ENCODE measurements at places on chromosomes 12 and 14.

GRCh38 chr14:27672047-27672446 lies 1074.2 kb upstream of the NOVA1 start:
- DNase-seq = no peak

- no peak for DNase-seq
Measured at GRCh38 chr12:93415723-93416464, 25.9 kb downstream of the UBE2N start.

DNA sequence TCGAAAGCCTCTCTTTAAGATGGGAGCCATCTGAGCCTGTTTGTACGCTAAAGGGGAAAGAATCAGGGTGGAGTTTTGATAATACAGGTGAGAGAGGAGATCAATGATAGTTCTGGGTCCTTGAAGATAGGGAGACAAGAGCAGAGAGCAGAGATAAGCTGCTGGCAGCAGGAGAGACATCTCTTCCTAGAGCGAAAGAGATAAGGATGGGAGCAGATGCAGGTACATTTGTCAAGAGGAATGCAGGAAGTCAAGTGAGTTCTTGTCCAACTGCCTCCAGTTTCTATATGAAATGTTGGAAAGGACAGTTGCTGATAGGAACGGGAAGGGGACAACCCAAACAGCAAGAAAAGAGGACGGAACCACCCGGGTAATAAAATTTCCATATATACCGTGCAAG lies 24.7 kb upstream of the HIF1A start:
- DNase-seq = no peak

DNA sequence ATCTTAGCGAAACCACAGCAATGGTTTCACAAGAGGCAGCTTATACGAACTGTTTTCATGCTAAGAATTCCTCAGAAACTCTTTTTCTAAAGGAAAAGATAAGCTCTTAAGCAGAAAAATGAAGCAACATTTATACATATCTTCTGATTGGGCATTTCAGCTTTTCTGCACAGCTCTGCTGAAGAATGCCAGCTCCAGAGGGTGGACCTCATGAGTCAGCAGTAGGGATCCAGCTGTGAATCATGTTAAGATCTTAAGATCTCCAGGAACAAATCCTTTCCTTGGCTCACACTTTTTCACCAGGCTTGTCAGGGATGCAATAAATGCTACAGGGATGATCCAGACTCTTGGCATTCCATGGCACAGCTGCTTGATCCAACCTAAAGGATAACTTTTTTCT lies 477.1 kb upstream of the CCDC196 start:
- no peak for DNase-seq

- no peak for DNase-seq
Measured at GRCh38 chr12:14970473-14970872, 2.4 kb upstream of the PDE6H start.

DNA sequence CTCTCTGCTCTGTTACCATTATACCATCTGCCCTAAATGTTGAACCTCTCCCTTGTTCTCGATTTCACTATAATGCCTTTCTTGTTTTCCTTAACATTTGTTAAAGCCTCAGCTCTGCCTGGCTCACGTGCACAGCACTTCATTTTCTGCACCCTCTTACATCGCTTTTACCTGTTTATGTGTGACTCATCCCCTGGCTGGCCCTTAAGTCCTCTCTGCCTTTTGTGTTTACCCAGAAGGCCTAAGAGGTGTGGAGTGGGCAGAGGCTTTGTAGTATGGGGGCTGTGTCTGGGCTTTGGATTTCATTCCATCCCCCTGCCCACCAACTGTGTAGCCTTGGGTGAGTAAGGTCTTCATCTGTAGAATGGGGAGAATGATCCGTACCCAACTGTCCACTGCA lies 36.5 kb downstream of the UBE3B start:
- DNase-seq = no peak

DNA sequence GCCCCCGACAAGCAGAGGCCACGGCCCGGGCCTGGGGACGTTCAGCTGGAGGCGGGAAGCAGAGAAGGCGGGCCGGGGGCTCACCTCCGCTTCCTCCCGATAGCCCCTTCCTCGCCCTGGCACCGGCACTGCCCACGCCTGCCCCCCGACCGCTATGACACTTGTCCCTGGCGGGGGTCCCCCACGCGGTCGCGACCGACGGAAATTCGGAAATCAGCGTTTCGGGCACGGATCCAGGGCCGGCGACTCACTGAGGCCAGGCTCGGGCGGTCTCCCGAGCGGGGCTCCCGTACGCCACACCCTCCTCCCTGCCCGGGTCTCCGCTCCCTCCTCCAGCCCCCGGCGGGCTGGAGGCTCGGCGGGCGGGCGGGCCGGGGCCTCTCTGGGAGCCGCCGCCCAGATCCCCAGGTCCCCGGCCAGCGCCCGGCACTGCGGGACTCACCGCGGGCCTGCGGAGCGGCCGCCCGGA lies 581 bp downstream of the PITPNM2 start:
- DNase-seq = peak; percentile 32

DNA sequence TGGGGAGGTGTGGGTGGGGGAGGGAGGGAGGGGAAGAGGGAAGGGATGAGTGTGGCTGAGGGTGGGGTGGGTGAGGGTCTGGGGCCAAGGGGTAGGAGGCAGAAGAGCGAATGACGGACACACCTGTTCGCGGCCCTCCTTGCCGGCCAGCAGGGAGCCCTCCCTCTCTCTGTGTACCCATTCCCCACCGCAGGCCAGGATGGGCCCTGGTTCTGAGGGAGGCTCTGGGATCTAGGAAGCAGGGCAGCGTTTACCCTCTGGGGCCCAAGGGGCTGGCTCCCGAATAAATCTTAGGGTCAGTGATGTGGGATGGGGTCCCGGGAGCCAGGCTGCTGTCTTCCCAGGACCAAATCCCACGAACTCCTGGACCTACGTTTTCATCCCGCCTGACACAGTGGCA lies 46.0 kb upstream of the ESRRB start:
- DNase-seq = no peak

DNA sequence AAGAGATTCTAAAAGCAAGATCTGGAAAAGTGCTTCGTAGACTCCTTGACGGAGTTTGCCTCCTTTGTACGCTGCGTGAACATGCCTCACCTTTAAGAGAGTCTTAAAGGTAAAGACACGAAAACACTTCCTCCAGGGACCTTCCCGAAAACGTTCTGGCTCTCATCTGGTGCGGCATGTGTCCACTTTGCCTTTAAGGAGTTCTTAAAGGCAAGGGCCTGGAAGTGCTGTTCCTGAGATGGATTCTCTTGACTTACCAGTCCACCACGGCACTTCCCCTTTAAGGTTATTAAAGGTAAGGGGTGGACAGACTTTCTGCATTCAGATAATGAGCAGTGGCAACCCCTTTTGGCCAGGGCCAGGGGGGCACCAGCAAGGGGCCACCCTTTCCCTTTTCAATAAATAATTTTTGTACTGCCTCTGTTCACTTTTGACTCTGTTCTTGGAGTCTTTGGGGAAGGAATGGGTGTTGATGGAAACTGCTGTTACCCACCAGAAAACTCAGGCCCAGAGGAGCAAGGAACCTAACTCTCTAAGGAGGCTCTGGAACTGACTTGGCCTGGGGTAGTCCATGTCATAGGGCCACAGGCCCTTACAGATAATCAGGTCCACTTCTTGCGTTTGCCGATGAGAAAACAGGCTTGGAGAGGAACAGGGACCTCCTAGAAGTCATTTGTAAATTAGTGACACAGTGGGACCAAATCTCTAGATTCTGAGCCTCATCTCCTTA lies 4.4 kb downstream of the REM2 start:
- DNase-seq = peak; percentile 53

DNA sequence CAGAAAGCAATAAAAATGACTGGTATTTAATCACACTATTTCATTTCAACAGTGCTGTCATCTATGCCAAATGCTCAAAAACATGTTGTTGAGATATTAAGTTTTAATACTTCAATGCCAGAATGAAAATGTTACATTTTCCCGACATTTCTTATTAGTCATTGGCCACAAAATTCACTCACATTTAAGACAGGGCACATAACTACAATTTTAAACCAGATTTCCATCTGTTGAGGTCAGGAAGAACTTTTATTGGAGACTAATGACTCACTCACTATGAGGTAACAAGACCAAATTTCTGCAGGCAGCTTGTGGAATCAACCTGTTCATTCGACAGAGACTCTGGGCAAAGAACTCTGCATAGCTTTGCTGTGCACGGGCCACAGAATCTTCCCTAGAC lies 36.8 kb downstream of the PPTC7 start:
- no peak for DNase-seq

DNA sequence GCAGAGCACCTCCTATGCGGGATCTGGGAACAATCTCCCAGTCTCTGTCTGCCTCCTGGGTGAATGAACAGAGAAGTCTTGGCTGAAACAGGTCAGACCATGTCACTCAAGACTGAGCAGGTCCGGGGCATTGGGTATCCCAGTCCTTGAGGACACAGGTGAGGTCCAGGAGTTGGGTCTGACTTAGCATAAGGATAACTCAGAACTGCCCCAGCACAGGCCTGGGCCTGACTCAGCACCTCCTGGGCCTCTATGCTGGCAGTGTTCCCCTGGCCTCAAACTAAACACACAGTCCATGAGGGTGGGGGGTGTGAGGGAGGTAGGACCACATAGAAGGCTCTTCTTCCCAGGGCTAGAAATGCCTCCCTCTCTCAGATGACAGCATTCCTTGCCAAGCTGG lies 1.5 kb upstream of the SDR9C7 start:
- no peak for DNase-seq

GRCh38 chr14:104680806-104681688 lies 8.4 kb upstream of the INF2 start:
- no peak for DNase-seq

DNA sequence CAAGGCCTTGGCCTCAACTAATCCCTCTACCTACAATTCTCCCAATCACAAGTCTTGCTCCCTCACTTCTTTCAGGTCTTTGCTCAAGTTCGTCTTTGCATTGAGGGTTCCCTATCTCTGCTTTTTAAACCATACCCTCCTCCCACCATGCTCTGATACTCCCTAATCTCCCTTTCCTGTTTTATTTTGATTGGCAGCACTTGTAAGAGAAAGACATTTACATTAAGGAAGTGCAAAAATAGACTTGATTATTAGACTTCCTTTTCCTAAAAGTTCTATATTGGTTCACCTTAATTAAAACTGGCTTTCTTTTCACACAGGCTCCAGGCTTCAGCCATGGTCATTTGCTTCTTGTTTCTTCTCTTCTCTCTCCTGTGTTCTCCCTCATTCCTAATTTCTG lies 18.3 kb upstream of the WIF1 start:
- DNase-seq = no peak

GRCh38 chr14:67541448-67542387 lies 8.6 kb downstream of the PLEKHH1 start:
- peak; percentile 36 for DNase-seq

DNA sequence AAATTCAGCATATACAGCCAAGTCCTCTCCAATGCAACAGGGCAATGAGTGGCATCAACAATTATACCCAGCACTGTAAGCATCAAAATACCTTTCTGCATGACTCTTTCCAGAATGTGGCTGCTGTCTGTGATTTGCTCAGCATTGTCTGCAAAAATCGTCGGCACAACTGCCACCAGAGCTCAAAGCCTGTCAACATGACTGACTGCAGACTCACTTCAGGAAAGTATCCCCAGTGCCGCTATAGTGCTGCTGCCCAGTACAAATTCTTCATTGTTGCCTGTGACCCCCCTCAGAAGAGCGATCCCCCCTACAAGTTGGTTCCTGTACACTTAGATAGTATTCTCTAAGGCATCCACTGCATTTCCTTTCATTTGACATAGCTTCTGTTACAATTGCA lies 735 bp downstream of the RNASE6 start:
- peak; percentile 4 for DNase-seq

DNA sequence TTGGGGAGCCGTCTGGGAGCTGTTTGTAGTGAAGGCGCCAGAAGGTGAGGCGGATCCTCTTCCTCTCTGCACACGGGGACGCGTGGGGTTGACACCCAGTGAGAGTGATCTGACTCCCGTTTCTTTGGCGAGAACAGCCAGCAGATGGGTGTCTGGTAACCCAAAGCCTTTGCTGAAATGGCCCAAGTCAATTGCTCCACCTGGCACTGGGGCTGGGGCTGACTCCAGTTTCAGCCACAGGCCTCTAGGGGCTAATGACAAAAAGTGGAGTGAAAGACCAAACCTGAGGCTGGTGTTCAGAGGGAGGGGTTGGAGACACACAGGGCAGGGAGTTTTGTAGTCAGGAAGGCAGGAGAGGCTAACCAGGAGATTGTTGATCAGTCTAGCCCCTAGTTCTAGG lies 87.0 kb downstream of the FRMD6 start:
- no peak for DNase-seq

DNA sequence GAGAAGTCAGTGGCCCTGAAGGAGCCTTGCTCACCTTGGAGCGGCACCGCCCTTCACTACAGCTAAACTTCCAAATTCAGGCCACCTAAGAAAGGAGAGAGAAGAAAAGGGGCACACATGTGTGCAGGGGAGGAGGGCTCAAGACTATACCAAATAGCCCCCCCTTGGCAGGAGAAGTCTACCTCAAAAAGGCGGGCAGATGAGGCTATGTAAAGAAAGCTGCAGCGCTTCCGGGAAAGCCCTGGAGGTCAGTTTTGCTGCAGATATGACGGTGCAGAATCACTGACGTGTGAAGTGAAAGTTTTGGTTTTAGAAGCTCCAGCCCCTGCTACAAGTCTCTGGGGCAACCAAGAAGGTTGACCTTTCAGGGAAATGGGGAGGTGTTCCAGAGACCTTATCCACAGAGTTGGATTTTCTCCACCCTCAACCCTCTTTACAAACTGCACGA lies 48.2 kb upstream of the PNMA1 start:
- peak; percentile 31 for DNase-seq

DNA sequence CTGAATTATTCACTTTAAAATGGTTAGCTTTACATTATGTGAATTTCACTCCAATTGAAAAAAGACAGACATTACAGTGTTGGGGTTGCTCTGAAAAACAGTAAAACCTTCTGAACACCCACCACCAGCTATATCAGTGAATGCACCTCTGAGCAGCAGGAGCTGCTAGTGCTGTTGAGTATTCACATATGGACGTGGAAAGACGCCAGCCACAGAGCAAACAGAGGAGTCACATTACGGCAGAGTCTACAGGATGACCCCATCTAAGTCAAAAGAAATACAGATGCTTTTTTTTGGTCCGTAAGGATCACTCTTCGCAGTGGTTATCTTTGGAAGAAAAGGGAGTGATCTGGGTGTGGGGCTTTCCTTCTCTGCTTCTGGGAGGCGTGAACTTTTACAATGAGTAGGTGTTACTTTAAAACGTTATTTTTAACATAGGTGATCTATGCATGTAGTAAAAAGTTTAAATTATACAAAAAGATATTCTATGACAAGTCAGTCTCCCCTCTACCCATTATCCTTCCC lies 4.5 kb downstream of the HVCN1 start:
- DNase-seq = no peak

DNA sequence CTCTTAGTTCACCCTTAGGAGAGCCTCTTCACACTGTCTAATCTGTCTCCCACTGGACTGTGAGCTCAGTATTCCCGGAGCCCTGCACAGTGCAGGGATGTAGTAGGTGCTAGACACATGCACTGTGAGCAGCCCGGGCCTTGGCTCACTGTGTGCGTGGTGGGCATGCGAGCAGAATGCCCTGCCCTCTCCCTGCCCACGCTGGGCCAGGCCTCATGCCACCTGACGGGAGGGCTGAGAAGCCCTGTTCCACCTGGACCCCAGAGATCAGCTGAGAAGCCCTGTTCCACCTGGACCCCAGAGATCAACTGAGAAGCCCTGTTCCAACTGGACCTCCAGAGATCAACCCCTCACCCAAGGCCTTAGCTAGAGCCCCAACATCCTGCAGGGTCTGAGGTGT lies 10.9 kb downstream of the RPS6KL1 start:
- DNase-seq = no peak
